ENCODE measurements at places on chromosomes 6 and 20.

GRCh38 chr20:32304131-32304746, 26.8 kb downstream of the KIF3B start:
- DNase-seq, result no peak

GRCh38 chr6:30042476-30042875, 18.6 kb upstream of the POLR1H start:
- no peak for DNase-seq

DNA sequence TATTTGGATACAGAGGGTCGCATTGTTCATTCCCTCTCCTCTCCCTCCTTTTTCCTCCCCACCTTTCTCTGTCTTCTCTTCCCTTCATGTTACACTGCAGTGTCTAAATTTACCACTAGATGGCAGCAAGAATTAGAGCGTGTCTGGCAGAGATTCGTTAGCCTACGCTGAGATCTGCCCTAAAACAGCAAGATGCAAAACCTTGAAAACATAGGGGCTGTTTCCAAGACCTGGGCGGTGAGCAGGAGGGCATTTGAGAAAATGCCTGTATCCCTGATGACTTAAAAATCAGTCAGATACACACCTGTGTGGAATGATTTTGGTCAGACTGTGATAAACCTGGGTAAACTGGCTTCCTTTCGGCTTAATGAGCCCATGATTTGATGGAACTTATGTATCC, 101.5 kb upstream of the ISM1 start:
- peak; percentile 66 for DNase-seq

GRCh38 chr6:23823421-23823820, 302.6 kb upstream of the NRSN1 start:
- no peak for DNase-seq

DNA sequence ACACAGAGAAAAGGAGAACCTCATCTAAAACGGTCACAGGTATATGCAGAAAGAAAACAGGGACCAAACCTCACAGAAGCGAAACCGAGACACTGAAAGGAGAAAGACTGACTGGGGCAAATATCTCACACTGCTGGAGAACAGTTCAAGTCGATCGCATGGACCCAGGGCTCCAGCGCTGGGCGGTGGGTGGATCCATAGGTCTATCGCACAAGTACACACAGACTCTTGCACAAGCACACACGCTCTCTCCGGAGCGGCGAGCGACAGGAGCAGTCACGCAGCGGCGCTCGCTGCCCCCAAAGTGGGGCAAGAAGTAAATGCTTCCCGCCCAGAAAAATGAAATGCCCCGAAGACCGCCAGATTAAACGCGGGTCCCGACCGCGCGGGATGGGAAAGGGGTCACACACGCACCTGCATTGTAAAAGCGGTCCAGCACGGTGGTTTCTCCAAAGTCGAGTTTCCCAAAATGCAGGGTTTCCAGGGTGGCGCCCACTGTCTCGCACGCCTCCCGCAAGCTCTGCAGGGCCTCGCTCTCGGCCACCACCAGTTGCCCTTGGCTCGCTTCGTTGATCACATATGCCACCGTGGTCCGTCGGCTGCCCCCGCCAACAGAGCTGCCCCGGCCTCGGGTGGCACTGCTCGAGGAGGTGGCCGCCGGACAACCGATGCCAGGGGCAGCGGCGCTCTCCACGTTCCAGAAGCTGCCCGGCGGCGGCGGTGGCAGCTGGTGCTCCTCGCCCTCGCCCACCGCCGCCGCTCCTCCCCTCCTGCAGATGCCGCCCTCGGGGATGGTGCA, 782 bp downstream of the MAP3K5 start:
- DNase-seq, result peak; percentile 49

DNA sequence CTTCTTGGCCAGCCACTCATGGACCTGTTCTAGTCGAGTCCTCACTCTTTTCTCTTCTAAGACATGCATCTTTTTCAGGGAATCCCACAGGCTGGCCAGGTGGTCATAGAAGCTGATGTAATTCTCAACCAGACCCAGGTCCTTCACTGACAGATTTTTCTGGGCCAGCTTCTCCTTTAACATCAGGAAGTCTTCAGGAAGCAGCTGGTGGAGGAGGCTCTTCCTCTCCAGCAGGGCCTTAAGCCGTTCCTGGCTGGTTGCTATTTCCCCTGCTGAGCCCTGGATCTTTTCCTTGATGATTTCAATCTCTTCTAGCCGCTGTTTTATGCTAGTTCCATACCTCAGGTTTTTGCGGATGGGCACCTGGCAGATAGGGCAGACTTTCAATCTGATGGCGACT, 28.6 kb downstream of the DDX27 start:
- no peak for DNase-seq

DNA sequence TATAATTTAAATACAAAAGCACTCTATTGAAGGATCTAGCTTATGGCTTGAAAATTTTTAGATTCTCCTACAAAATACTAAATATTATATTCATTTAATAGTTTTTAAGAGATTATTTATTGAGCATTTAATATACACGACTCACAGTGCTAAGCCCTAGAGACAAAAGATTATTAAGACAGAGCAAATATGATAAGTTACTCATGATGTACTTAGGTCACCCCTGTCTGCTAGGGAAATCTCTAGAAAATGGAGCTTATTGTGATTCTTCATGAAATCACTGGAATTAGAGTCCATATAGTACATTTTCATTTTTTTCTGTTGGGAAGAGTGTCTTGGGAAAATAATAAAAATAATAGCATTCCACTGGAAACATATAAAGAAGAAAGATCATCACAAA, 37.8 kb downstream of the BEND6 start:
- no peak for DNase-seq

DNA sequence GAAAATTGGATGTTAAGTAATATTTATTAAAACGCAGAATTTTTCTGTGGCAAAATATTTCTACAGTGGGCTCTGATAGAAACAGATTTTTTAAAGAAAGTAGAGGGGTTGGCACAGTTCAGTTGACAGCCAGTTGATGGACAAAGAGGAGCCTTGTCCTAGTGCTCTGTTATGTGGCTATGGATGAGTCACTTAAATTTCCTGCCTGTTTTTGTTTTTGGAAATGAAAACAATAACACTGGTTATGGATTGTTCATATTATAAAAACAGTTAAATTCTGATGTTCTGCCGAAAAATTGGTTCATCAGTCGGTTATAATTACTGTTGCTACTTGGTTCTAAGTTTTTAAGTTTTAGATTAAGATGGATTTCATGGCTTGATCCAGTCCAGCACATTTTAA, 42.8 kb downstream of the MYO6 start:
- no peak for DNase-seq

- DNase-seq, result no peak
Observed at GRCh38 chr6:112215488-112216284, 38.7 kb downstream of the LAMA4 start.

DNA sequence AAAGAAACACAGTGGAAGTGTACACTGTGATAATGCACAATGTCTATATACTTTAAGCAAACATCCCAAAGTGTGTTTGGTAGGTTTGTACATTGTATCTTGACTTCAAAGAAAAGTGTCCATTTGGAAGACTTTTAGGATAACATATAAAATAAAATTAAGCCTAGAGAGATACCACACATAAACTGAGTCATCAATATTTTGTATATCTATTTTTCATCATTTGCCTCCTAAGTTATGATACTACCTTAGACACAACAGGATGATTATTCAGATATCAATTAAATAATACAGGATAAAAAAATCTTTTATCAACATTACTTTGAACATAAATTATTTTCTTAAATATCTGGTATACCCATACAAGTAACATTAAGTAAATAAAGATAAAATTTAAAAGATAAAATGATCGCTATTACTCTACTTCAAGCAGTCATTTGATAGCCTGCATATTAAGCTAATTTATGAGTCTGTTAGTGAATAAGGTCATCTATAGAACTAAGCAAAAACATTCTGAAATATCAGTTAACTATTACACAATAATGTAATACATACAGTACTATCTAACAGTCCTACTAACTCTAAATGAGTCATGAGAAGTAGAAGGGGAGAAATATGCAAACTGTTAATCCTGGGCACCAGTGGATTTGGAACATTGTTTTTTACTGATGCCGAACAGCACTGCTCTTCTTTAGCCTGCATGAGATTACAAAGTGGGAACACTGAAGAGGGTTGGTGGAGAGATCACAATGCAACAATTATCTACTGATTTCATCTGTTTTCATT, 158.4 kb upstream of the SIM1 start:
- no peak for DNase-seq
